ENCODE measurements at places on chromosomes 2 and 18. TPM values are rescaled to one million over a fixed set of nuclear protein-coding genes. Genes with fewer than 3 reads are reported as not detected.

Gene EXOC6B
- 190 TPM for total RNA-seq

Gene LBX2
- total RNA-seq = not detected

Gene LYPD1
- total RNA-seq = 17.8 TPM

Gene PCARE
- under 0.01 TPM for total RNA-seq

Gene SLC19A3
- total RNA-seq = 1.2 TPM

Gene SNTG2
- total RNA-seq = 4.1 TPM

Gene VAMP5
- total RNA-seq = 3.6 TPM

Gene STPG4
- 0.78 TPM for total RNA-seq

Gene ANO7
- total RNA-seq = 0.16 TPM

Gene YPEL5
- total RNA-seq = 125 TPM

Gene TRIM43
- total RNA-seq = not detected

Data from occipital lobe (tissue), 3 donors.